GM23248 (cell line): ENCODE measurements at places on chromosomes 2 and 18.
A peak's percentile ranks its signal among the peaks of the same experiment; 100 is the strongest.

DNA sequence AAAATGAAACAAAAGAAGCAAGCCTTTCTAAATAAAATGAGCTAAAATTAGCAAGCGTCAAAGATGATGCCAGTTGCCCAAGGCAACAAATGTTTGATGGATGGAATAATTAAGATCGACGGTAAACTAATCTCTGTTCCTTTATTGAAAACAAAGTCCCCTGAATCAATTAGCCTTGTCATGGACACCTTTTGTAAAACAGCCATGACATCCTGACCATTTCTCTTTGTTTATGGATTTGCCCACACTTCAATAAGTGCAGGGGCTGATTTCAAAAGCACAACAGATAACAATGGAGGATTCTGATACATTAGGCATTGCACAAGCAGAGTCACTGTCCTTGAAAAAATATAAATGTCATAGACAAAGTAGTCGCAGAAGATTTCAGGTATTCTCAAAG lies 160.1 kb upstream of the HNRNPA3 start:
- no peak for DNase-seq

GRCh38 chr2:28062867-28063266 lies 172.3 kb downstream of the BABAM2 start:
- no peak for DNase-seq

- no peak for DNase-seq
These were observed 304.3 kb upstream of the CNTNAP5 start for GRCh38 chr2:123720760-123721159.

- no peak for DNase-seq
These were observed 110.0 kb upstream of the GCFC2 start for GRCh38 chr2:75820693-75821092.

- DNase-seq = no peak
These were observed 48.8 kb downstream of the SPP2 start for GRCh38 chr2:234099266-234099665.

DNA sequence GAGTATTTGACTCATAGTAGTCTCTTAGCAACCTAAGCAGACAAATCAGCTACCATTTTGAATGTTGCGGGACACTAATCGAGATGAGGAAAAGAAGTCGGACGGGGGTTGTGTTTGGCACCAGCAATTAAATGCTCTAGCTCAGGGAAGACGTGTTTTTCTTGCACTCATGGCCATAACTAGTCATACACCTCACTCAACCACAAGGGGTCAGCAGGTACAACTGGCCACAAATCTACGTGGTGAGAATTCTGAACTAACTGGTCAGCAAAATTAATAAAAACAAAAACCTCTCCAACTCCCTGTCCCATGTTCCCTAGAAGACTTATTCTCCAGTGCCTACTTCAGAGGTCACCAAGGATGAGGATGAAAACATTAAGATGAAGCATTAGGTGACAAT lies 1467.8 kb downstream of the DPP10 start:
- DNase-seq = no peak

DNA sequence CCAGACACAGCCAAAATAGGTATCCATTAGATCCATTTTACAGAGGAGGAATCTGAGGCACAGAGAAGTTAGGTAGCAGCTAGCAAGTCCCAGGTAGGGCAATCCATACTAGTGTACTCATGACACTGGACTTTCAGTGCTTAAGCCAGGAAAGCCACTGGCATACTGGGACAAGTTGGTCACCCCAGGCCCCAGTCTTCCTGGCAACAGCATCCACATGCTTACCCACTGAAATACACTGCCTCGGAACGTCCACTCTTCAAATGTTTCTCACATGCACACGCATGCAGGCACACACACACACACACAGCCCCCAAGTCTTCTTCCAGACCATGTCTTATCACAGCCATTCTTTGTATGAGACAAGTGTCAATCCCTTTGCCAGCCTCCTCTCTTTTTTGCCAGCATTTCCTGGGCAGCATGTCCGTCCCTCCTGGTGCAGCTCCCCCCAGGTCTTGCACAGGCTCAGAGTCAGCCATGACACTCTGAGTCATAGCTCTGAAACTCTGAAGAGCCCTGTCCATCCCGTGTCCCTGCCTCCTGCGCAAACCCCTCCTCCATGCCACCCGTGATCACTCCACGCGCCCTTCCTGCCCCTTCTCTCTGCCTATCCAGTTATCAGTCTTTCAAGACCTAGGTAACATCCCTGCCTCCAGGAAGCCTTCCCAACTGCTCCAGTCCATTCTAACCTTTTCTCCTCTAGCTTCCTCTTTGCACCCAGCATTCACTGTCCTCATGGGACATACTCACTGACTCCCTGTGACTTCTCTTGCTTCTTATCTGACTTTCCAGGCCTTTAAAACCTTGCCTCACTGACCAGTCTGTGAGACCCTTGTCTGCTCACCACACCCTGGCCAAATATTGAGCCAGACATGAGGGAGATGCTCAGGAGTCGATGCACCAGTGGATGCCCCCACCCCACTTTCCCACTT lies 10.9 kb upstream of the TEX261 start:
- DNase-seq = no peak

- no peak for DNase-seq
These were observed 10.1 kb downstream of the METAP1D start for GRCh38 chr2:172009823-172010222.

GRCh38 chr18:5284808-5285207 lies 10.7 kb downstream of the ZBTB14 start:
- peak; percentile 33 for DNase-seq

DNA sequence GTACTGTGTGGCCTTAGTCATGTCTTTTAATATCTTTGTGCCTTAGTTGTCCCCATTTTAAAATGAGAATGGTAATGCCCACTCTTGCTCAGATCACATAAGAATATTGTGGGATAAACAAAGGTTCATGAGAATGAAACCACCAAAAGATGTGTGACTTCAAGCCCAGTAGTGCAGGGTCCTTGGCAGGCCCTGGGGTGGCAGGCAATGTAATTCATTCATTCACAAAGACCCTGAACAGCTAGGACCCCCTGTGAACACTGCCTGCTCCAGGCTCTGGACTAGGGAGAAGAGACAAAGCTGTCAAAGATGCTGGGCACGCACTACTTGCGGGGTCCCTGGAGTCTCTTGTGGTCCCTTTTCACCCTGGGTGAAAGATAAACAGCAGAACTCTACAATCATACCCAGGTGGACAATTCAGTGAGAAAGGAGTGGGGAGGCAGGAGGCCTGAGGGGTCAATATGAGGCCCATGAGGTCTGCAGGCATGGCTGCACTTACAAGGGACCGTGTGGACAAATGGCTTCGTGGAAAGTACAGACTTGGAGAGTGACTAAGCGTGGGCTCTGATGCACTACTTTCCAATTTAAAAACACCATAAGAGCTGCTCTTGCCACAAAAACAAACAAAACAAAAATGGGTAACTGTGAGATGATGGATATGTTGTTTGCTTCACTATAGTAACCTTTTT lies 136.1 kb downstream of the SMAD7 start:
- peak; percentile 24 for DNase-seq

DNA sequence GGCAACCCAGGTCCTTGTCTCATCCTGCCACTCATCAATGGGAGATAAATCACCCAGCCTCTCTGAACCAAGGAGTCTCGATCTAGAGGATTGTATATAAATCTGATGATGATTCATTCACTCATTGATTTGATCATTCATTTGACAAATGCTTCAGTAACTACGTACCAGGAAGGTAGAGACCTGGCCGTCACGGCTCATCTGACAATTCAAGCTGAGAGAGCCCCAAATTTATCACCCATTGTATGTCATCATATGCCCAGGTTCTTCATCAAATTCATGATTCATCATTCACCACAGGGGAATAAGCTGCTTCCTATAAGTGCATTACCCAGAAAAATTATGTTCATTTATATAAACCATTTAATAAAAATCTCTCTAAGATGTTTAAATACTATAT lies 116.9 kb downstream of the FAM161A start:
- DNase-seq = no peak

- no peak for DNase-seq
These were observed 35.2 kb downstream of the TMEM163 start for GRCh38 chr2:134683561-134684112.

GRCh38 chr2:71340176-71340575 lies 8.6 kb downstream of the ZNF638 start:
- no peak for DNase-seq

DNA sequence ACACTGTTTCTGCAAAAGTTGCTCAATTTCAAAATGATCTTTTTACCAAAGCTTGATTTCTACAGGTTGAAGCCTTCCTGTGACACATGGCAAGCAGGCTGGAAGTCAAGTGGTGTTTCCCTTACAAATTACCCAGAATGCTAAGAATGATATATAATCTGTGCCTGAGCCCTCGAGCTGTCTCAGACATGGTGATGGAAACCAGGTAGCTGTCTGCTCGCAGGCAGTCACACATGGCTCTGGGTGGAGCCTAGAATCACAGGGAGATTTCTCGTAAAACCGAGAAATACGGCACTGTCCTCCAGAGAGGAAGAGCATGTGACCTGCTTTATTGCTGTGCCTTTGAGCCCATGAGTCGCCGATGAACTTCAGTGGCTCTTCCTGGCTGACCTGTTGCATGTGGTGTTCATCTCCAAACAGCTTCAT lies 392.9 kb downstream of the ZNF521 start:
- no peak for DNase-seq
